ENCODE measurements at places on chromosomes 16 and 17. TPM values are rescaled to one million over a fixed set of nuclear protein-coding genes. Genes with fewer than 3 reads are reported as not detected.

The CHST6 gene
- total RNA-seq: not detected

The MARVELD3 gene
- not detected for total RNA-seq

The TBC1D3C gene
- not detected for total RNA-seq

The ABCC3 gene
- not detected for total RNA-seq

The TEX19 gene
- total RNA-seq: not detected

The OR2C1 gene
- total RNA-seq: not detected

The AATK gene
- 0.25 TPM for total RNA-seq

The NGFR gene
- 0.22 TPM for total RNA-seq

The MLST8 gene
- 22.9 TPM for total RNA-seq

The PIRT gene
- not detected for total RNA-seq

The DNAAF1 gene
- total RNA-seq: not detected

The RAMP2 gene
- total RNA-seq: not detected

The SLC35G6 gene
- total RNA-seq: 0.17 TPM

The CBX8 gene
- 5.3 TPM for total RNA-seq

The SULT1A2 gene
- 0.45 TPM for total RNA-seq

- DNase-seq: no peak
Observed at GRCh38 chr16:83849421-83849820, 41.6 kb downstream of the HSBP1 start.

DNA sequence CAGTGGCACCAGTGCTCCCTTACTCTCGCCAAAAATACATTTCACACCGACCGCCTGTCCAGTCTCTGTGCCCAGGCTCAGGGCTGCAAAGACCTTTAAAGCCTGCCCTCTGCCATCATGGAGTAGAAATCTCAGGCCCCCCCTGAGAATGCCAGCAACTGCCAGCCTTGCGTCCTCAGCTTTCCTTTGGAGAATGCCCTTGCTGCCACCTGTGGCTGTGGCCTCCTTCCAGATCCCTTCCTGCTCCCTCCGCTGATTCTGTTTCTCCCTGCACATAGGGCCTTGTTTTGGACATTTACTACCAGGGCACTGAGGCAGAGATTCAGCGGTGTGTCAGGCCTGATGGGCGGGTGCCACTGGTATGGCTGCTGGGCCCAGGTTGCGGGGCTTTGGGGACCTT lies 13.2 kb downstream of the FCSK start:
- no peak for DNase-seq

DNA sequence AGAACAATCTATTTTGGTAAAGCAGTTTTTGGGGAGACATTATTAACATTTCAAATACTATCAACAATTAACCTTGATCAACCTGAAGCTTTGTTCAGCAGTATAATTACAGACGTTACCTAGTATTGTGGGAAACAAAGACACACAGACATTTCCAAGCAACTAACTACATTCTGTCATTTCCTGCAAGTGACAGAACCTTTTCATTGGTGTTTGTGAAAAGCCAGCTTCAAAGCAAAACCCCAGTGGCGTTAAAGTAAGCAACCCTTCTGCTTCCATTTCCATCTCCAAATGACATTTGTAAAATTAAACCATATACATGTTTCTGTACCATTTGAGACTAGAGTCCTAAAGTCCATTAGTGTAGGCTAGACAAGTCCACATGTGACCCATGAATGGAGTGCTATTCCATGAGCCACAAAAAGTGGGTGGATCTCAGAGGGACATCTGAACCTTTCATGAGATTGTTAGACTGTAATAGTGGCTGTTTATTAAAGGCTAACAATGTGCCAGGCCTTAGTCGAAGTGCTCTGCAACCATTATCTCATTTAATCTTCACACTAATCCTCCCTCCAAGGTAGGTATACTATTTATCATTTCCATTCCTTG lies 101.2 kb downstream of the SSH2 start:
- DNase-seq: no peak

- no peak for DNase-seq
Observed at GRCh38 chr16:2335286-2335895, 5.1 kb downstream of the ABCA3 start.

- no peak for DNase-seq
Observed at GRCh38 chr17:80146121-80147034, 550 bp downstream of the EIF4A3 start.

- no peak for DNase-seq
Observed at GRCh38 chr16:67268136-67268579, 11.2 kb upstream of the PLEKHG4 start.

DNA sequence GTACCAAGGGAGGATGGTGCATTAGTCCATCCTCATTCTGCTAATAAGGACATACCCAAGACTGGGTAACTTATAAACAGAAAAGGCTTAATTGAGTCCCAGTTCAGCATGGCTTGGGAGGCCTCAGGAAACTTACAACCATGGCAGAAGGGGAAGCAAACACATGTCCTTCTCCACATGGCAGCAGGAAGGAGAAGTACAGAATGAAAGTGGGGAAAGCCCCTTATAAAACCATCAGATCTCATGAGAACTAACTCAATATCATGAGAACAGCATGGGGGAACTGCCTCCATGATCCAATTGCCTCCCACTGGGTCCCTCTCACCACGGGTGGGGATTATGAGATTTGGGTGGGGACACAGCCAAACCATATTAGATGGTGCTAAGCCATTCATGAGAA lies 84.5 kb downstream of the SEC14L1 start:
- no peak for DNase-seq

GRCh38 chr17:50778471-50778870 lies 11.2 kb upstream of the ANKRD40CL start:
- DNase-seq: no peak

DNA sequence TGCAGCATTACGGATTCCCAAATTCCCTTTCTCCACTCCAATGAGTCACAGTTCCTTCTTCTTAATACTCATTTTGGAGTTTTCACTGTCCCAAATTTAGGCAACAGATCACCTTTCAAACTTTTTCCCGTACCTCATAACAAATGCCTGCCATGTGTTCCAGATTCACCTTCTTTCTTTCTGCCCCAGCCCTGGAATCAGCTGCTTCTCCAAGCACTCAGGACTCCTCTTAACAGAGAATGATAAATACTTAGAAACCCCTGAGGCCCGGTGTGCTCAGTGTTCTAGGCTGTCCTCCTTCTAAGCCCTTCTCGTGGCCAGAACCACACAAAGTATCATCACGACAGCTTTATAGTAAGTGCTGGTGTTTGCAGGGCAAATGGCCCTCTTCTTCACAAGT lies 14.9 kb downstream of the CSNK1D start:
- no peak for DNase-seq

DNA sequence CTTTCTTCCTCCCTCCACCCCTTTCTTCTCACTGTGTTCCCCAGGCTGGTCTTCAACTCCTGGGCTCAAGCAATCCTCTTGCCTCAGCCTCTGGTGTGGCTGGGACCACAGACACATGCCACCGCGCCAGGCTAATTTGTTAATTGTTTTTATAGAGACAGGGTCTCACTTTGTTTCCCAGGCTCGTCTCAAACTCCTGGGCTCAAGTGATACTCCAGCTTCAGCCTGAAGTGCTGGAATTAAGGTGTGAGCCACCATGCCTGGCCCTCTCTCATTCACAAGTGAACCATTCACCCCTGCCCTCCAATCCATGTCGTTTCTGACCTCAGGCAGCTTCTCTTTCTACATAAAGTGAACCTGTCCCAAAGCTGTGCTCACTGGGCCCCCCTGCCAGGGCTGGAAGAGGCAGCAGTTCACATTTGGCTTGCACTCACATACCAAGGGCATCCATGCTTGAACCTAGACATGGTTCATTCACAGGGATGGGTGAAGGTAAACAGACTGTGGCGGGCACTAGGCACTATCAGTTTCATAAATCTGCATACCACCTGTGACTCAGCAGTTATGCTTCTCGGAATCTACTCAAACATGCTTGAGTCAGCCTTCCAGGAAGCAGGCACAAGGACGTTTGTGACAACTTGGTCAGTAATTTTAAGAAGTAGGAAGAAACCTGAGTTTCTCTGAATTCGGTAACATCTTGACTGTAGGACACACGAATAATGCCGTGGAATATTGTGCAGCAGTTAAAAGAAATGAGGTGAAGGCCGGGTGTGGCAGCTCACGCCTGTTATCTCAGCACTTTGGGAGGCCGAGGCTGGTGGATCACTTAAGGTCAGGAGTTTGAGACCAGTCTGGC lies 6.0 kb upstream of the RNF213 start:
- peak; percentile 58 for DNase-seq

DNA sequence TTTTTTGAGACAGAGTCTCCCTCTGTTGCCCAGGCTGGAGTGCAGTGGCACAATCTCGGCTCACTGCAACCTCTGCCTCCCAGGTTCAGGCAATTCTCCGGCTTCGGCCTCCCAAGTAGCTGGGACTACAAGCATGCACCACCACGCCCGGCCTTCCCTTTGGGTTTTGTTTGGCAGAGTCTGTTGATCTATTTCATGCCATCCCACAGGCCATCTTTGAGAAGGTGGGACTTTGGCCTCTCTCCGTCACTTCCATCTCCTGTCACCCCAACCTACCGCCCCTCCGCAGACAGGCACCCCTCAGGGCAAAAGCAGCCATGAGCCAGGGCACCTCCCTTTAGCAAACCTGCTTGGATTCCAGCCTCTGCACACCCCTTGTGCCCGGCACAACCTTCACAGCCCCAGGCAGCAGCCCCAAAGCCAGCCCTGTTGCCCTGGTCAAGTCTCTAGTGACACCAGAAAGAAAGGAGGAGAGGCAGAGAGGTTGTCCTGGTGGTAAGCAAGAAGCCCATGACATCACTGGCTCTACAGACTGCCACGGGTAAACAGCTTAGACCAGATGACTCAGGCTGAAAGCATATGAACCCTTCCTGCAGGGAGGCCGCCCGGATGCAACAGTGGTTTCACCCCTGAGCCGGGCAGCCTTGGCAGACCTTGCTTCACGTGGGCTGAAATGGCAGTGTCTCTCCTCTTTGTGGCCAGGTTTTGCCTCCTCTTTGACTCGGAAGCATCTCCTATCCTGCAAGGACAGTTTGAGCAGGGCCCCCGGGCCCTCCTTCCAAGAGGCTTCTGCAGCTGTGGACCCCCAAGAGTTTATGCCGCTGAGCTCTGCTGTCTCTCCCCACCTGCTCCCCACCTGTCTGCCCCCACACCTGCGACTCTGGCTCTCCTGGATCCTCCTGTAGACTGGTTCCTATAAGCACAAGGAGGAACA lies 8.1 kb upstream of the TIMP2 start:
- peak; percentile 19 for DNase-seq

DNA sequence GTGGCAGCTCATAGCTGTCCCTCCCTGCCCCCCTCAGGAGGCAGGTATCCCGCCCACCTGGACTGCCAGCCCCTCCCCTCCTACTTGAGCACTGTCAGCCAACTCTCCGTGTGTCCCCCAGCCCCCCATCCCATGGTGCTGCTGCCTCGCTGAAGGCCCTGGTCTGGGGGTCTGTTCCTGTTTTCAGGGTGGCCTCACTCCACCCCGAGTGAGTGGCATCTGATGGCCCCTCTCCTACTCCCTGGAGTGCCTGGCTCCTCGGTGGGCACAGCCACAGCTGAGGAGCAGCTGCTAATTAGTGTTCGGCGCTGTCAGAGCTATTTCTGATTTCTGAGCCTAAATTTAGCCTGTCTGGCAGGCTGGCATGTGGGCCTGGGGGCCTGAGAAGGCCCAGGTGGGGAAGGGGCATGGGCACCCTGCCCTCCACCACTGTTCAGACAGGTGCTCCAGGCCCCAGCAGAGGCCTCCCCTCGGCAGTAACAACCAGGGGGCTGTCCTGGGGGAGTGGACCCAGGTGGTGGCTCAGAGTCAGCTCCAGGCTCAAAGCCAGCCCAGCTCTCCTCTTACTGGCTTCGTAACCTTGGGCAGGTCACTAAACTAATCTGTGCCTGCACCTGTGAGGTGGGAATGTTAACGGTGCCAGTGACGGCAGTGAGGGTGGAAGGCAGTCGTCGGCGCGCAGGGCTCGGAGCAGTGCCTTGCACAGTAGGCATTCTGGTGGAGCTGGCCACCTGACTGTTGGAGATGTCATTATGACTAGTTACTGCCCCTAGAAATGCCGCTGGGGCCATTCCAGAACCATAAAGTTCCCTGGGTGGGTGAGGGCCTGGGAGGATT lies 6.5 kb downstream of the FMNL1 start:
- DNase-seq: peak; percentile 38

DNA sequence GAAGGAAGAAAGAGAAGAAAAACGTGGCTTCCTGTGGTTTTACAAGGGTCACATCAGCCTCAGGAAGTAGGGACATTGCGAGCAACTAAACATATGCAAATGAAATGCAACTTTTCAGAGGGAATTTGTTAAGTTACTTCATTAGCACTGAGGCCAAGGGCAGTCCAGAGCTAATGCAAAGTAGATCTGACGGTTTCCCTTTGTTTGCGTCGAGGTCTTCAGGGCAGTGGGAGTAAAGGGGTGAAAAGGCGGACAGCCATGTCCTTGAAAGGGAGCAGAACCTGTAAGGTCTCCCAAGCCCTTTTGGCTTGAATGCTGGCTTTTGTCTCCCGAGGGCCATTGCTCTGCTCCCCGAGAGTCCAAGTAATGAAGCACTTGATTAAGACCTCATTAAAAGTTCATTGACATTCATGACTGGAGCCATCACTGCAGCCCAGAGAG lies 85.0 kb downstream of the PMP22 start:
- no peak for DNase-seq

DNA sequence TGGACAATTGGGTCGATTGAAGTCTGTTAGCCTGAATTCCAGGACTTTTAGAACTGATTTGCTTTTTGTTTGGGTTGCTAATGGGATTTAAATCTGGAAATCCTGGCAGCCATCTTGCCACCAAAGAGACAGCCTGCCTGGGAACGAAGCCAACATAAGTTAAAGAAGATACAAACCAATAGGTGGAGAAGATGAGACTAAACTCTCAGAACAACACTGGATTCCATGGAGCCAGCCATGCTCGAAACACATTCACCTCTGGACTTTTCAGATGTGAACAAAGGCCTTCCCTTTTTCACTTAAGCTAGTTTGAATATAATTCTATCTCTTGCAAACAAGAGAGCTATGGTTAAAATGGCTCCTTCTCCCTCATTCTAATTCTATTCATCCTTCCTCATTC lies 135.9 kb downstream of the TOX3 start:
- no peak for DNase-seq

DNA sequence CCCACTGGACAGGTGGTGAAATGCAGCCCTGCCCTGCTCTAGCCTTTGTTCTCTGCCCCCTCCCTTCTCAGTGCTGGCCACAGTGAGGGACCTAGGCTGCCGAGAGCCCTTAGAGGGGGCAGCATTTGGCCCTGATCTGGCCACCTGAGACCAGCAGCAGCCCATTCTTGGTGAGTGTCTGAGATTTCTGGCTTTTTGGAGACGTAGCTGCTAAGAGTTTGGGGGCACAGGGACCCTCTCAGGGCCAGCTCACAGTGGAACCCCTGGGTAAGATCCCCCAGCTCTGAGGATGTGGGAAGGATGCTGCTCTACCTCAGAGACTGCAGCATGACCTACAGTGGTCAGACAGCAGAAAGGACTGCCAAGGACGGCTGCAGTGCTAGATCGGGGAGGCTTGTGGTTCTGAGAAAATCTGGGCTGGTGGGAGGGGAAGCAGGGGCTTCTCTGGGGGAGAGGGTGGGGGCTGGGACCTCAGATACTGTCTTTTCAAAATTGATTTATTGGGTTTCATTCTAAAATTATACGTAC lies 13.3 kb downstream of the GRB7 start:
- DNase-seq: no peak
